Stimulated activated CD8-positive, alpha-beta memory T cell treated with anti-CD3 and anti-CD28 coated beads, Interleukin-4, amount 100 ng/mL, for 4 hours (primary cell): ENCODE measurements at places on chromosomes 2 and 18.

DNA sequence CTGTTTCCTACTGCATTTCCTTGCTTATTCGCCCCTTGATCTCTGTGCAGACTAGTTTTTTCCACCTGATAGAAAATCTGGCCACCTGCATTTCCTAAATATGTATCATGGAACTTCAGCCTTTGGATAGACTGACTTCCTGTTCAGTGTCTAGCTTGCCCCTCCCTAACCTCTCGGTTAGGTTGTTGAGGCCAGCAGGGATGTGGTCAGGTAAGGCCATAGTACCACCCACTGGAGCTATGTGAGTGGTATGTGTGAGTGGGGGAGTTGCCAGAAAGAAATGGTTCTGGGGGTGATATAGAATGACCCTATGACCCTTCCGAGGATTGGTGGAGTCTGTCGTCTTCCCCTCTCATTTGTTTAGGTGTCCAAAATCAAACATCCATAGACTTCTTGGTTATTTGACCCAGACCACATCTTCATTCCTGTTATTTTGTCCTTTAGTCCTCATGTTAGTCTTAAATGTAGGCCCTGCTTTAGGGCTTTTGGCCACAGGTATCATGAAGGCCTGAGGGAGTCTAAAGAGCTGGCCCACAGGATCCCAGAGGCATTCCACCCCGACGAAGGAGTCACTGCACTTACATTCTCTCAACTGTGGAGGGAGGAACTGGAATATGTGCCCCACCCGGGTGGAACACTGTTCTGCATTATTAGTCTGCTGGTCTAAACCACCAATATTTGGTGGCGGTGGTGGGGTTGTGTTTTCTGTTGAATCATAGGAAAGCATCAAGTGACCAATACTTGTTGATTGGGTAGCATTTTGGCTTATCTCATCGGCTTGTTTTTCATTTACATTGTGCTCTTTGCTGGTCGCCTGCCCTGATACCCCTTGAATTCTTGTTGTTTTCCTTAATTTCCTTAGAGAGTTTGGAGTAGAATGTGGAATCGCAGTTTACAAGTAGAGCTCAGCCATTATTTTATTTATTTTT, 21.9 kb downstream of the CAB39 start:
- no peak for DNase-seq

DNA sequence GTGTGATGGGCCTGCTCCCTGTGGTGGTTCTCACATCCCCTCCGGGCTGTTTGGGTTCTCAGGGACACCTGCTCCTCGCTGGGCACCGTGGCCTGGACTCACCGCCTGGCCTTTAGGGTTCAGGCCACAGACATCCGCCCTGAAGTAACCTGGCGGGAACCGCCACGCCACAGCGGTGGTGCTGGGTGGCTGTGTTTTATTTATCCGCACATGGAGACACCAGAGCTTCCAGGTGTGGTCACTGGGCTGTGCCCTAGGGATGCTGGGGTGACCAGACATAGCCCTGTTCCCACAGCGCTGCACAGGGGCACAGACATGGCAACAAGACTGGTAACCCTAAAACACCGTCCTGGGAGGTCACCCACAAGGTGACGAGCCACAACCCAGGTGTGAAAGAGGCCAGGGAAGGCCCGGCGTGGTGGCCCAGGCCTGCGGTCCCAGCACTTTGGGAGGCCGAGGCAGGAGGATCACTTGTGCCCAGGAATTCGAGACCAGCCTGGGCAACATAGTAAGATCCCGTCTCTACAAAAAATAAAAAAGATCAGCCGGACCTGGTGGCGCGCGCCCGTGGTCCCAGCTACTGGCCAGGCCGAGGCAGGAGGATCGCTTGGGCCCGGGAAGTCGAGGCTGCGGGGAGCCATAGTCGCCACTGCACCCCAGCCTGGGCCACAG, 649 bp upstream of the HSBP1L1 start:
- no peak for DNase-seq

GRCh38 chr2:161085149-161085548, 75.1 kb upstream of the TANK start:
- DNase-seq = no peak

- no peak for DNase-seq
Measured at GRCh38 chr2:156077041-156077742, 255.3 kb downstream of the NR4A2 start.

GRCh38 chr2:218431878-218432277, 13.0 kb downstream of the VIL1 start:
- DNase-seq = no peak

- DNase-seq = no peak
Measured at GRCh38 chr2:179355881-179356280, 91.2 kb upstream of the SESTD1 start.

DNA sequence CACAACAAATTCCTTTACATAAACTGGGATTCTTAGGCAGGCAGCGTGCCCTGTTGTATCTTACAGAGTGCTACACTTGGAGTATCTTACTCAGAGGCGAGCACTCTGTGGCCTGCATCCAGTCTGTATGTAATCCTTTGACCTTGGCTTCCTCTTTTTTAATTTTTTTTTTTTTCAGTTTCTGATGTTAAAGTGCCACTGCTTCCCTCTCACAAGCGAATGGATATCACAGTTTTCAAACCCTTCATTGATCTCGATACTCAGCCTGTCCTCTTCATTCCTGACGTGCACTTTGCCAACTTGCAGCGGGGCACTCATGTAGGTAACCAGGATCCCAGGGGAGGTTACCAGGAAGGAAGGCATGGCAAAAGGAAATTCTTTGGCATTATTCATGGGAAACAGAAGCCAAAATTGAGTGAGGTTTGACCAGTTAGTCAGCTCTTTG, 40.4 kb downstream of the GRHL1 start:
- DNase-seq = no peak

GRCh38 chr2:239781454-239781853, 243.7 kb downstream of the NDUFA10 start:
- no peak for DNase-seq

DNA sequence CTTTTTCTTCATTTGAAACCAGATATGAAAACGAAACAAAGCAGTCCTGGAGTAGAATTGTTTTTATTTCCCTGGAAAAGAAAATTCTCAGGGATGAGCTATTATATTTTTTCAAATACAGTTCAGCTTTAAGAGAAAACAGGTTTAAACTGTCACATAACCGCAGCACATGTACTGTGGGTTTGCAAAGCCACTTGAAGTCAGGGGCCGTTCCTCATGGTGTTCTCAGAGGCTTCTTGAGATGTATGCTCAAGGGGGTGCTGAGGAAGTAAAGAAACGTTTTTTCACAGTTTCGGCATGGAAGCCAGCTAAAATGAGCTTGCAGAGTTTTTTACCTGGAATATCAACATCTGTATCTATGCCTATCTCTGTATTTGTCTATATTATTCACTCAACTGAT, 225.3 kb downstream of the MC4R start:
- DNase-seq = no peak
